ENCODE measurements at places on chromosomes 11 and 22.

- DNase-seq: no peak
Measured at GRCh38 chr22:29330753-29331152, 15.3 kb upstream of the RASL10A start.

DNA sequence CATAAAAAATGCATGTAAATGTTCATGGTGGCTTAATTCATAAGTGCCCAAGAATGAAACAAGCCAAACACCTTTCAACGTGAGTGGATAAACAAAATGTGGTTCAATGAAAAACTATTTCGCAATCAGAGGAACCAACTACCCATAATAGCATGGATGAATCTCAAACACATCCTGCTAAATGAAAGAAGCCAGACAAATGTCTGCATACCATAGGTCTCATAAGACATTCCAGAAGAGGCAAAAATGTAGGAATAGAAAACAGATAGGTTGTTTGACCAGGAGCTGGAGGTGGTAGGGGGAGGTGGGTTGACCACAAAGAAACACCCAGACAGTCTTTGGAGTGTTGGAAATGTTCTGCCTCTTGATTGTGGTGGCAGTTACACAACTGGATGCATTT, 13.2 kb upstream of the OSBPL5 start:
- no peak for DNase-seq

DNA sequence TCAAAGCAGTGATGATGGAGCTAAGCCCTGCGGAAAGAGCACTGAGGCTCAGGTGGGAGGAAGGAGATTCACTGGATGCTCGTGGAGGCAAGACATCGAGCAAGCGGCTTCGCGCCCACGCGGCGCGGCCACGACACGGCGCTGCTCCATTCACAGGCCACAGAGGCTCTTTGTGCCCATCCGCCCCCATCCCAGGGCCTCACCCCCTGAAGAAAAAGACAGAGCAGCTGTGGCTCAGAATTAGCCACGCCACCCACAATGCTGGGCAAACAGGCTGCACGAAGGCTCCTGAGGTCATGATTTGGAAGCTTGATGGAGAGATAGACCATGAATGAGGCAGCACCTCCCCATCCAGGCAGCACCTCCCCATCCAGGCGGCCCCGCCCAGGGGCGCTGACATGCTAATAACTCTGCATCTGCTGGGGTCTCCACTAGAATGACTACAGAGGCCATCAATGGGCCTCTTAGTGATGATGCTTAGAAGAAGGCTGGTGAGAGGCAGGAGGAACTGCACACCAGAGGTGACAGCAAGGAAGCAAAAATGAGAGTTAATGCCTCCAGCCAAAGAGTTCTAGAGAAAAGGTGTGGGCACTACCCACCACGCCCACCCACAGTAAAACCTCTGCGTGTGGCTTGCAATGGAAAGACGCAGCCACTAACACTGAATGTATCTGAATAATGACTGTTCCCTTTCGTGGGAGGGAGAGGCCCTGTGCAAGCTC, 43.5 kb downstream of the MYH9 start:
- DNase-seq: no peak

DNA sequence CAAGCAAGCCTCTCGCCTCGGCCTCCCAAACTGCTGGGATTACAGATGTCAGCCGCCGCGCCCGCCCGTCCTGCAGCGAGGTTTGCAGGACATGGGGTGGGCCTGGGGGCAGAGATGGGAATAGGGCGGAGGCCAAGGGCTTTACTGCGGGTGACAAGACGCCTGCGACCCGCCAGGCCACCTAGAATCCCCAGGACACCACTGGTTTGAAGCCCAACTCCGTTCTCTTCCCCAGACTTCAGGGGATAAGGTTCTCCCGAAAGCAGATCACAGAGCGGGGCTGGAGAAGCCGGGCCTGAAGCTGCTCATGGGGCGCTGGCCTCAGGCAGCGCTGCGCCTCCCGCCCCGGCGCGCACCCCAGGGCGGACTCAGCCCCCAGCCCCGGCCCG, 354 bp downstream of the POLR2L start:
- DNase-seq: no peak

- no peak for DNase-seq
Measured at GRCh38 chr11:128148208-128148607, 439.1 kb downstream of the ETS1 start.

DNA sequence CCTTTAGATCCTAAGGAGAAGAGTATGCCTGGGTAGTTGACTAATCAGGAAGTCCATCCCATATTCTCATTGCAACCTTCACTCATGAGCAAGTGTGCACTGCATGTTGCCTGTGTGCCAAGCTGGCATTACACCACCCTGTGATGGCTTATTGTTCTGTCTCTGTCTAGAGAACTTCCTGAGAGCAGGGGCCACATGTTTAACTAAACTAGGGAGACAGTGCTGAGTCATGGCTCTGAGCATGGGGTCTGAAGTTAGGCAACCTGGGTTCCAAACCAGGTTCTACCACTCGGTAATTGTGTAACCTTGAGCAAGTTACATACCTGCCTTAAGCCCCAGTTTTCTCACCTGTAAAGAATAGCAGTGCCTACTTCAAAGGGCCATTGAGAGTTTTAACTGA, 39.6 kb downstream of the CSNK2A3 start:
- DNase-seq: no peak

- no peak for DNase-seq
Measured at GRCh38 chr11:32830413-32830738, 649 bp downstream of the PRRG4 start.

GRCh38 chr11:22920939-22921565, 60.8 kb upstream of the CCDC179 start:
- no peak for DNase-seq

DNA sequence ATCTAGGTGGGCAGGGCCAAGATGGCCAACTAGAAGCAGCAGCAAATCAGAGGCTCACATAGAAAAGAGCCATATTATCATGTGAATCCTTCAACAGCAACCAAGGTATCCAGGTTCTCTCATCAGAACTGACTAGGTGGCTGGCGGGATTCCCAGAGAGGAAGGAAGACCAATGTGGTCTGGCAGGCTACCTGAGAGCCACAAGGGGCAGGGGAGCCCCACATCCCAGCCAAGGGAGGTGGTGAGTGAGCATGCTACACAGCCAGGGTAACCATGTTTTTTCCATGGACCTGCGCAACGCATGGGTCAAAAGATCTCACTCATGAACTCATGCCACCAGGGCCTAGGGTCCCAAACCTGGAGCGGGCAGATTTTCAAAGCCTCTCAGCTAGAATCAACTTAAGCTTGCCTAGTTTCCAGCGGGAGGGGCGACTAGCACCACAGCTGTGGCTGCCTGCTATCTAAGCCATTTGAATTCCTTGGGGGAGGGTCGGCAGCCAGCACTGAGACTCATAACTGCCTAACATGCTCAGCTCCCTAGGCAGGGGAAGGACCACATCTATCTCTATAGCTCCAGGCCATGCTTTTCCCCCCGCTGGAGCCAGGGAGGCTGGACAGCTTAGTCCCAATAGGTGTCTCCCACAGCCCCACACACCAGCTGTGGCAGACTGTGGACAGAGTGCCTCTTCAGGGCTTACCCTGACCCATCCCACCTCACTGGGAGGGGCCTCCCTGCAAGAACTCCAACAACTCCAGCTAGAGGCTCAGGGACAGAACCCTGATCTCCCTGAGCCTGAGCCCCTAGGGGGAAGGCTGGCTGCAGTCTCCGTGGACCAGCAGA, 28.7 kb upstream of the CASP12 start:
- no peak for DNase-seq

GRCh38 chr11:62497132-62497801, 49.3 kb downstream of the AHNAK start:
- DNase-seq: no peak

DNA sequence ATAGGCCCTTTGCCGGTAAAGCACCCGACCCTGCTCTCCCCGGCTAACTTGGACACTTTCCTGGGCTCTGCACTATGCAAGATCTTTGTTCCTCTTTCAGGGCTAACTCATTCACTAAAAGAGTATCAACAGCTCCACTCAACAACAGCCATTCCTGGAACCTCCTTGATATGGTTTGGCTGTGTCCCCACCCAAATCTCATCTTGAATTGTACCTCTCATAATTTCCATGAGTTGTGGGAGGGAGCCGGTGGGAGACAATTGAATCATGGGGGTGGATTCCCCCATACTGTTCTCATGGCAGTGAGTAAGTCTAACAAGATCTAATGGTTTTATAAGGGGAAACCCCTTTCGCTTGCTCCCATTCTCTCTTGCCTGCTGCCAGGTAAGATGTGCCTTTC, 330.0 kb downstream of the TENM4 start:
- no peak for DNase-seq

GRCh38 chr22:17548010-17548755, 15.1 kb upstream of the SLC25A18 start:
- DNase-seq: no peak

DNA sequence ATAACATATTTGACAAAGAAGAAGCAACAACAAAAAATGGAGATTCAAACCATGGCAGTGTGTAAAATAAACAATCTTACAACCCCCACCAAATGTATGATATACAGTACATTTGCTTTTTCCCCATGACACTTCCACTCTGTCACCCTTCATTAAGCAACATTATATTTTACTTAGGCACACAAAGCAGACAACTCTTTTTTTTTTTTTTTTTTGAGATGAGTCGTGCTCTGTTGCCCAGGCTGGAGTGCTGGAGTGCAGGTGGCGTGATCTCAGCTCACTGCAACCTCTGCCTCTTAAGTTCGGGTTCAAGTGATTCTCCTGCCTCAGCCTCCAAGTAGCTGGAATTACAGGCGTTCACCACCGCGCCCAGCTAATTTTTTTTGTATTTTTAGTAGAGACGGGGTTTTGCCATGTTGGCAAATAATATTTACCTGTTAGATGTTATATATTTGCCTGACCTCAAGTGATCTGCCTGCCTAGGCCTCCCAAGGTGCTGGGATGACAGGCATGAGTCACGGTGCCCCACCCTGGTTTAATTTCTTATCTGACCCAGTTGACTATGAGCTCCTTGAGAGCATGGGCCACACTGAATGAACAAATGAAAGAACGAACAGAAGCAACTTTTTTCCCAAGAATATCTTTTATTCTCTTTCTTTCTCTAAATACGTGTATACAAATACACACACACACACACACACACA, 5.5 kb upstream of the PCF11 start:
- DNase-seq: no peak

GRCh38 chr11:66126064-66126463, 56.0 kb downstream of the PACS1 start:
- no peak for DNase-seq

DNA sequence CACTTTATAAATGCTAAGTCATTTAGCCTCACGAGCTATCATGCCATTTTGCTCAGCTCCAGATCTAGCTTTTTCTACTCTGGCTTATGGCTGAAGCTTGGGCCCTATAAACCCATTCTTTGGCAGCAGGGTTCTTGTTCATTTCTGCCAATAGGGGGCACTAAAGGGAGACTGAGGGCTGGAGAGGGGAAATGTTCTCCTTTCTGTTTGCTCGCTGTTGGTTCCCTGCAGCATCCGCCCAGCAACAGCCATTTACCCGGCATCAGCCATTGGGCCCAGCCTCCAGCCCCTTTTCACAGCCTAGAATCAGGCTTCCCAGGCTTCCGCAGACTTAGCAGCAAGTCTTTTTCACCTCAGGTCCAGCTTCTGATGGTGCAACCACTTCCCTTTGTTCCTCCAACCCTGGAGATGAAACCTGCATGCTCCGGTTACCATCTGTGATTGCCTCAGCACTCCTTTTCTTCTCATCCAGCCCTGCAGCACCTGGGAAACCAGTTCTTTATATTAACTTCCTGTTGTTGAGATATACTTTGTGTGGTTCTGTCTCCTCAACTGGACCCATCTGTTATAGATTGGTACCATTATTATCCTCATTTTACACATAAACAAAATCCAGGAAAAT, 4.2 kb upstream of the ME3 start:
- no peak for DNase-seq

DNA sequence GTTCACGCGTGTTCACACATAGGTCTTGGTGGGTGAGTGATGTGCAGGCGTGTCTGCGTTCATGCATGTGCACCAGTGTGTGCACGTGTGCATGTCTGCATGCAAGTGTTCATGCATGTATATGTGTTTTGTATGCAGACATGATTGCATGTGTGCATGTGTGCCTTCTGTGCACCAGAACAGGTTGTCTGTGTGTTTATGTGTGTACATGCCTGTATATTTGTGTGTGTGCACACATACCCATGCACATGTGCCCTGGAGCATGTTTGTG, 4.9 kb downstream of the ZDHHC8 start:
- DNase-seq: no peak

- no peak for DNase-seq
Measured at GRCh38 chr11:120482149-120482548, 29.4 kb upstream of the GRIK4 start.

DNA sequence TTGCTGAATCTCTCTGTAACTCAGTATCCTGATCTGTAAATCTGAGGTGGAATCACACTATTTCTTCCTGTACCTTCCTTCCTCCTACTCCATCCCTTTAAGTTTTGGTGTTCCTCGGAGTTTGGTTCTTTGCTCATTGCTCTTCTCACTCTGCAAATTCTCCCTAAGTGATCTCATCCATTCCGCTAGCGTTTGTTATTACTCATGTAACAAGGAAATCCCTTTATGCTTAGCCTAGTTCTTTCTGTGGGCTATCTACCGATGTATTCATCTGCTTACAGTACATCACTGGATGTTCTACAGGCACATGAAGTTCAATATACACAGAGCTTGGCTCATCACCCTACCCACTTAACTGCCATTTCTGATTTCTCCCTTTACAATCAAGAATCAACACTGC, 1.6 kb upstream of the CEP295 start:
- DNase-seq: no peak

DNA sequence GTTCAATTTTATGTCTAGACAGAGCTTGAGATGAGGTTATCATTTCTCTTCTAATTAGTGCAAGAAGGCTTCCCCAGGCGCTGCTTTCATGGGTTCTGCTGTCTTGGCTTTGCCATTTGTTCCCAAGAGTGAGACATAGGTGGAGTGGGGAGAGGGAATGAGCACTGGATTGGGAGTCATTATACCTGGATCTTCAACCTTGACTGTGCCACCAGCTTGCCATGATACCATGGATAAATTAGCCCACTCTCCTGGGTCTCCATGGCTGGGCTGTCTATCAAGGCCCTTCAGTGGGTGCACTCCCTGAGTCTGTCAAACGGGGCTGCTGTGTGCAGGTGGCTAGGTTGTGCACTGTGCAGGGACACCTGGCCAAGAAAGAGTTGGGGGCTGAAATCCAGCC, 15.6 kb upstream of the NECTIN1 start:
- no peak for DNase-seq

DNA sequence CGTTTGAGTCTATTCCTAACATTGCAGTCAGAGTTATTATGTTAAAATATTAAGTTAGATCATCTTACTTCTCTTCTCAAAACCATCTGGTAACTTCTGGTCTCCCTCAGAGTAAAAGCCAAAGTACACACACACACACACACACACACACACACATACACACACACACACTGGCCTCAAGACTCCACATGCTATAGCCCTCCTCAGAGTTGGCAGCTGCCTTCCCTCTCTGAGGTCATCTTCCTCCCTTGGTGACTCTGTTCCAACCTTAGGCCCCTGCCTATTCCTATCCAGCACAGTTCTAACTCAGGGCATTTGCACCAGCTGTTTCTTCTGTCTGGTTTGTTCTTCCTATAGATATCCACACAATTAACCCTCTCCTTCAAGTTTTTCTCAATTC, 272.0 kb upstream of the SESN3 start:
- DNase-seq: no peak
